ENCODE measurements at places on chromosomes 7 and 10.

GRCh38 chr7:93715234-93715633 lies 140.7 kb upstream of the CALCR start:
- no peak for DNase-seq

DNA sequence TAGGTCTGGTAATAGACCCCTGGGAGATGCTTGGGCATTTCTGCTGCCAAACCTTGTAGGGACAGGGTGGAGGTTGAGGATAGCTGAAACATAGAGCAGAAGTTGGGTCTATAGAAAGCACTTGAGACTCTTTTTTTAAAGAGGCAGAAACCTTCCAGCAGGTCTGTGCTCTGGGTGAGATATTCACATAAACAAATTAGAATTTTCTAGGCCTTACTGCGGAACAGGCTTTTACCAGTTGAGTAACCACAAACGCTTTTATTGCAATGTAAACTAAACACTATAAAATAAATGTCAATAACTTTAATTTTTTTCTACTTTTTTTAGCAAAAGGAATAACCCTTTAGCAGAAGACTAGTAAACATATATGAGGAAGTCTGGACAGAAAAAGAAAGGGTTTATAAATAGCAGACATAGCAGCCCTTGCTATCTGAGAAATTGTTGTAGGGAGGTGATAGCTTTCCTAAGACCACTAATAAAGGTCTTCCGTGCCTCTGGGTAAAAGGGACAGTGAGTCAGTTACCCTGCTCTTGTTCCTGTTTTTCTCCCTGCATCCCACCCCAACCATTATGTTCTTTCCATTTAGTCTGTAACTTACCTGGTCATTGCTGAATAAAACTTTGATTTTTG lies 38.7 kb downstream of the CACNB2 start:
- no peak for DNase-seq

DNA sequence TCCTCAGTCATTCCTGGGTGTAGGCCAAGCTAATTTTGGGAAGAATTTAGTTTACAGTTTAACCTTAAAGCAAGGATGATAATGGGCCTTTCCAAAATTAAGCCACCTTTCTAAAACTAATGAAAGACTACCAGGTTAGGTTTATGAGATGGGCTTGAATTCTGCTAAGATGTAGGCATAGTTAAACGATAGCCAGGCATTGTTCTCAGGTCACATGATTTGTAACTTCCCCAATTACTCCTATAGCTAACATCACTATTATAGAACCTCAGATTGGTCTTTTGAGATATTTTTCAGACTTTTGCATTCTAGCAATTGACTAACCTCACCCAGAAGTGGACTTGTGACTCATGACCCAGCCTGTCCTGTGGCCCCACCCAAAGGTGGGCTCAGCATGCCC lies 7.0 kb upstream of the NUB1 start:
- no peak for DNase-seq

GRCh38 chr7:19339512-19339911 lies 194.3 kb upstream of the FERD3L start:
- DNase-seq = no peak

GRCh38 chr10:93596539-93596938 lies 4.5 kb downstream of the RBP4 start:
- no peak for DNase-seq

GRCh38 chr10:49594594-49594993 lies 15.5 kb upstream of the SLC18A3 start:
- DNase-seq = no peak

- no peak for DNase-seq
These were observed 316.1 kb downstream of the ADRA2A start for GRCh38 chr10:111392910-111393309.

GRCh38 chr10:16863766-16864165 lies 46.5 kb upstream of the RSU1 start:
- no peak for DNase-seq

- no peak for DNase-seq
These were observed 43.4 kb upstream of the SLF2 start for GRCh38 chr10:100869399-100869798.

GRCh38 chr10:48683868-48684267 lies 805 bp upstream of the WDFY4 start:
- no peak for DNase-seq

GRCh38 chr10:72851509-72851908 lies 42.0 kb upstream of the OIT3 start:
- DNase-seq = no peak

GRCh38 chr7:5360971-5361370 lies 62.7 kb downstream of the TNRC18 start:
- DNase-seq = no peak

- no peak for DNase-seq
These were observed 158.8 kb upstream of the ADARB2 start for GRCh38 chr10:1896153-1896552.

- DNase-seq = no peak
These were observed 64.9 kb downstream of the CRPPA start for GRCh38 chr7:16356301-16356958.

DNA sequence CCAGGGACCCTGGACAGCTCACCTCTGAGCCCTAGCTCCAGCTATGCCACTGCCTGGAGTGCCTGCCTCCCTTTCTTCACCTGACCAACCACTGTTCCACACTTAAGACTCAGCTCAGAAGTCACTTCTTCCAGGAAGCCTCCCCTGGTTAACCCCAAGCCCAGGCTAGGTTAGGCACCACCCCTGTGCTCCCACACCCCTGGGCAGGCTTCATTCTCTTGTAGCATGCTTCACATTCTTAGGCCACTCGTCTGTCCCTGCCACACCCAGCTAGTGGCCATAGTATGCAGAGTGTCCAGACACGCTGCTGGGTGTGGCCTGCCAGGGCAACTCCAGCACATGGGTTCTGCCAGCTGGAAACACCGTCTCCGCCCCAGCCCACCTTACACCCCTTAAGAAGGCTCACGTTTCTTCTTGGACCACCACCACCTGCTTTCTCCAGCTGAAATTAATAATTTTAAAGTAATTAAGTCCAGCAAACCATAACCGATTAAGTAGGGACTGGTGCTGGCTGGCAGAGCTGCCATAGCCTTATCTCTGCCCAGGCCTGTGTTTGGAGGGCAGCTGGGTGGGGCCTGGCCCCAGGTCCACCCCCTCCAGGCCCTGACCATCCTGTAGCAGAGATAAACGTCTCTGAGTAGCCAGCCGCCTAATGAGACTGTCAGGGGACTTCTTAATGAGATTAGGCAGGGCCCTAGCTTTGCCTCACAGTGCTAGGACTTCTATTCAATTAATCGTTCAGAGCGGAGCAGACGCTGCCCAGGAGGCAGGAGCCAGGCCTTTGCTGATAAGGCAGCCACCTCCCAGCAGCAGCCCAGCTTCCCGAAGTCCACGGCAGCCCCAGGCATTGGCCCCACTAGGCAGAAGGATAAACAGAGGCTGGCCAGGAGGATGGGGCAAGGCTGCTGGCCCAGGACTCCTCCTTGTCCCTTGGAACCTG lies 20.5 kb downstream of the GRID1 start:
- DNase-seq = no peak

- no peak for DNase-seq
These were observed 46.1 kb downstream of the MPP7 start for GRCh38 chr10:28256776-28257175.

DNA sequence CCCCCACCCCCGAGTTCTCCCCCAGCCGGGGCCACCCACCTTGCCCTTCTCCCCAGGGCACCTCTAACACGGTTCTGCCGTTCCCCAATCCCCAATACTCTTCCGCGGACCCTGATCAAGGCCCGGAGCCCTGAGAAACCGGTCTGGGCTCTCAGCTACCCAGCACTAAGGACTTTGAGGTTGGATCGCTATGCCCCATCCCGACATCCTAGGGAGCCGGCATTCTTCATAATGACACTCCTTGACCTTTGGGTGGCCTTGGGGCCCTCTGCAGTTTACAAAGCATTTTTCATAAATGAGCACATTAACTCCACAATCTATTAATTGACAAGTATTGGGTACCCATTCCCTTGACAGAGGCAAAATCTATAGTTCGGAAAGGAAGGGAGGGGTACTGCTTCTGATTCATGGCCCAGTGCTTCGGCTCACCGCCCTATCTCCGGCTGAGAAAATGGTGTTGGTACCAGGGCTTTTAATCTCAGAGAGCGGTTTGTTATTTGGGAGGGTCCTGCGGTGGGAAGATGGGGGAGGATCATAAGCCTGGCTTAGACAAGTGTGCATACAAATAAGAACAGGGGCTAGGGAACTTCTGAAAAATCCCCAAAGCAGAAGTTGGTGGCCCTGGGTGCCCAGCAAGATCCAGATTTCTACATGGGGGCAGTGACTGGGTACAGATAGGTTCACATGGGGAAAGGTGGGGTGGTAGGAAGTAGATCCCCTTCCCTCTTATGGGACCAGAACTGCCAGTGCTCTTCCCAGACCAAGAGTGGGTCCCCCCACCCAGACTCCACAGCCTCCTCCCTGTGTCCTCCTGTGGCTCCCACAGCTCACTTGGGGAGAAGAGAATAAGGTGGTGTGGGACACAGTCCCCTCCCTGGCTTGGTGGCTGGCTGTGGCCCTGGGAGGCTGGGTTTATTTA lies 3.2 kb downstream of the IMPDH1 start:
- DNase-seq = no peak

DNA sequence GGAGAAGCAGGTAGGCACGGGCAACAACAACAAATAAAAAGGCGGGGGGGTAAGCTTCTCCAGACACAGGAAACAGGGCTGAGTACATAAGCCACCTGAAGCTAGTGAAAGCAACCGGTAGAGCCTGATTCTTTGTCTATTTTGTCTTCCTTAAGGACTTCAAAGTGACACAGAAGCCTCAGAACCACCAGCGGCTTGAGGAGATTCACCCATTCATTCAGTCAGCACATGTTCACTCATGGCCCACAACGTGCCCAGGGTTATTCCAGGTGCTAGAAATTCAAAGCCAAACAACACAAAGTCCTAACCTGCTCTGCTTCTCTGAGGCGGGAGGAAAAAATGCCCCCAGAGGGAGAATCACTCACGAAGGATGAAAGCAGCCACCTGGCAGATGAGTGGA lies 69.3 kb upstream of the C7orf33 start:
- no peak for DNase-seq

- no peak for DNase-seq
These were observed 334.5 kb downstream of the SORCS1 start for GRCh38 chr10:106830006-106830405.

DNA sequence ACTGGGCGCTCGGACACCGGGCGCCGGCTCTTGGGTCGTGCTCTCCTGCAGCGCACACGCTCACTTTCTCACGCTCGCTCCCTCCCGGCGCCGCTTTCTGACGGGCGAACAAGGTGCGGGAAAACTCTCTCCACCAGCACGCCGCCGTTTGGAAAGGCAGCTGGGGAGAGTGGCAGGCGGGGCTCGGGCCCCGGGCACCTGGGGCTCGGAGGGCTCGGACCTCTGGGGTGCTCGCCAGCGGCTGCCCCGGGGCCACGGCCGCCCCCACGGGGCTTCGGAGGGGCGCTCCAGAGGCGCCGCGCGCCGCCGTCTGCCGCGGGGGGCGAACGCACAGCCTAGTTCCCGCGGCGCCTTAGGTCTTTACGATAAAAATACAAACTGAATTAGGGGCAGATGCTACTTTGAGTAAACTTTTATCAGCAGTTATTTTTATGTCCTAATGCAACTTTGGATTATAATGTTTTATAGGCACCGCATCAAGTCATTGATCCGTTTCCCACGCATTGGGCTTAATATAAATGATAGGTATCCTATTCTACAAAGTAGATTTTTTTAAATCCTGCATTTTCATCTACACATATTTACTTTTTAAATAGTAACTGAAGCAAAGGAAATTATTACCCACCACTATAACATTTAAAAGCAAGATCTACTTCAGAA lies 535 bp upstream of the EPC1 start:
- DNase-seq = peak; percentile 14

GRCh38 chr7:25361863-25362262 lies 133.6 kb upstream of the NPVF start:
- no peak for DNase-seq

GRCh38 chr10:129586898-129587443 lies 119.9 kb downstream of the MGMT start:
- no peak for DNase-seq

GRCh38 chr10:103284170-103284569 lies 7.2 kb downstream of the INA start:
- DNase-seq = no peak
